Fibroblast of skin of back (primary cell): ENCODE measurements at places on chromosomes 7 and 10.

DNA sequence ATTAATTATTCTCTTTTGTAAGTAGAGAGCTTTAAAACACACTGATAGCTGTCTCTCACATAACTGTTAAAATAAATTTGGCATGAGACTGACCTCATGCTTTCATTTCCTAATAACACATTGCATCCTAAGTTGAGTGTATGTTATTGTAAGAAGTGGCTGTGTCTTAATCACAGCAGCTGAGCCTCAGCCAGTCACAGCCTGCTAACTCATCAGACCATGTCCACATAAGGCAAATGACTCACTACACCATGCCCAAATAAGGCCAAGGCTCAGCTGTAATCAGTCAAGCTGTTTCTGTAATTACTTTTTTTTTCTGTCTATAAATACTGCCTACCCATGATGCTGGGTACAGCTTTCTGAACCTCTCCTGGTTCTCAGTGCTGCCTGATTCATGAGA is 860.9 kb downstream of the XPNPEP1 start:
- DNase-seq: peak; percentile 14

DNA sequence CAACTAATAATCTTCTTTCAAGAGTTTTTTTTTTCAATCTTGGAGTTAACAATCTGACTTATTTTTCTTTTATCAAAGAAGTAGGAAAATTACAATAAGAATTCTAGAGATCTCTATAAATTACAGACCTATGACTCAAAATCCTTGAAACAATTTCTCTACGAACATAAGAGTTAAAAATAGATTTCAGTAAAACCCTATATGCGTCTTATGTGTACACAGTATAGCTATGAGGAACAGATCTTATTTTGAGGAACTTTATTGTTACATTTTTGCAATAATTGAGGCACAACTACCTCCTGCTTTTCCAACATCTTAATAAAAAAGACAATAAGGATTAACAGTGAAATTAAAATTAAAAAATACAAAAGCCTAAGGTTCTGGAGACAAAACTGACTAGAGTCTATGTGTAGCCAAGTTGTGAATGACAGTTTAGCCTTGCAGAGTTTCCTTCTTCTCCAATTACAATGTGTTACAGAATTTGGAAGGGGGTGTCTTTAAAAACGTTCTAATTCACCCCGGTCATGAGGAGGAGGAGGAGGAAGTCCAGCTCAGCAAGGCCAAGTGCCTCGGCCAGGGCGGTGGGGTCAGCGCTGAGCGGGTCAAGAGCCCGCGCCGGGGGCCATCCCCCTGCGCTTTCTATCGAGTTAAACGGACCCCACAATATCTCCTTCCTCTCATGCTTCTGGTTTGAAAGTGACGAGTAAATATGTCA is 40.5 kb downstream of the AMZ1 start:
- DNase-seq: peak; percentile 64

DNA sequence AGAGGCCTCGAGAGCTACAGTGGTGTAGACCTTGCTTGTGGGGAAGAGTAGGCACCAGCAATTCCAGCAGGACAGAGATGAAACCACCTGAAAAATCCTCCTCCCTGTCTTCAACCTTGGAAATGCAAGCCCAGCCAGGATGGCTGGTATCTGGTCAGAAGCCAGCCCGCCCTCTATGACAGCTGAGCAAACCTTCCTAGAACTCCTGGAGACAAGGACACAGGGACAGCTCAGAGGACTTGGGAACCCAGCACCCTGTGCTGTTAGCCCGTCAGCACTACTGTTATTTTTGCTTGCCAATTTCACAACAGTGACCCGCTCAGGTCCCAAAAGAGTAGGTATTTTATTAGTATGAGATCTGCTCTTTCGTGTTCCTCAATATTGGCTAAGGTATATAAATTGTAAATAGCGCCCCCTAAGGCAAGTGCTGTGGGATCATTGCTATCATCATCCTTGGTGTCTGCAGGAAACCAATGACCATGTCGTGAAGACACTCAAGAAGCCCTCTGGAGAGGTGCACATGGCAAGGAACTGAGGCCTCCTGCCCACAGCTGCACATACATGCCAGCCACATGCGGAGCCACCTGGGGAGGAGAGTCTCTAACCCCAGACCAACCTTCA is 156.5 kb upstream of the CHST15 start:
- no peak for DNase-seq

GRCh38 chr7:75872073-75872782 is 6.6 kb upstream of the RHBDD2 start:
- peak; percentile 44 for DNase-seq

DNA sequence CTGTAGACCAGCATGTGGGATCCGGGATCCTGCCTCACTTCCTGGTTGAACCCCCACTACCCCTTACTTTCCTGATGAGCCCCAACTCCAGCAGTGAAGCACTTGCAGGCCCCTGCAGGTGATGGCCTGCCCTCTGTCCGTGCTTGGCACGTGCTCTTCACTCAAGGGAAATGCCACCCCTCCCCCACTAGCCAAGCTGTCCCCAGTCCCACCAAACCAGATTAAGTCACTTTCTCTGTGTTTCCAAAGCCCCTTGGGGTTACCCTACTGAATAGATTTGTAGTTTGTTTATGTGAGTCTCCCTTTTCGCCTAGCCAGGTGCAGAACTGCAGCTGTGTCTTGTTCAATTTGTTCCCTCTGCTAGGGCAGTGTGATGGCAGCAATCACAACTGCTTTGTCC is 121.7 kb downstream of the WDFY4 start:
- no peak for DNase-seq

- no peak for DNase-seq
Measured at GRCh38 chr7:111049971-111050680, 40.8 kb upstream of the LRRN3 start.

DNA sequence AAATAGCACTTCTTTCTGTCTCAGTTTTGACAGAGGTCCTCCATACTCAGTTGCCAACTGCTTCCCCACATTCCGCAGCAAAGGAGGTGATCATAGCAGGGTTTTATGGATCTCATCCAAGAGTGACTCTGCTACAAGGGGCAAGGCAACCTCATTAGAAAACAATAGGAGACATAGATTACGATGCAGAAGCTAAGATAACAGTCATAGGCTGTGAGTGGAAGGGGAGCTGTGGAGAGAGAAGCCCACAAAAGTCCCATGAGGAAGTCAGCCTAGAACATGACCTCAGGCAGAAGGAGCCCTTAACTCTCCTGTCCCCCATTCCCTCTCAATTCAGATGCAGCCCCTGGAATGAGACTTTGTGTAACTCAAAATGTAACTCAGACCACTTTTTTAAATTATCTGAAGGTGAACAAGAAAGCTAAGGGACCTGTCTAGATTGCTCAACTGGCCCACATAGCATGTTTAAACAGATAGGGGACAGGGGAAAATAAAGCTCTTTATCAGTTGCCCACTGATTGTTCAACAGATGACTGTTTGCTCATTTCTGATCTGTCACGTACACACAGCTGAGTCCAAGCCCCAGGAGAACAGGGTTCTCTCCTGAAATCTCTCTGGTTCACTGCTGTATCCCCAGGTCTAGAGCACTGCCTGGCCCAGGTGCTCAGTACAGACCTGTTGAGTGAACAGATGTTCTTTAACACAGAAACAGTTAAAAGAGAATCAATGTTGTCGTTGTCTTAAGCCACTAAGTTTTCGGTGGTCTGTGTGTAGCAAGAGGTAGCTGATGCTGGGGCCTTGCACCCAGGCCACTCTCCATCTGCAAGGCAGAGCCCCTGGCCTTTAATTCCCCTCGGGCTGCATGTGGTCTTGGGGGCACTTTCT is 1.5 kb upstream of the NCOA4 start:
- DNase-seq: no peak

DNA sequence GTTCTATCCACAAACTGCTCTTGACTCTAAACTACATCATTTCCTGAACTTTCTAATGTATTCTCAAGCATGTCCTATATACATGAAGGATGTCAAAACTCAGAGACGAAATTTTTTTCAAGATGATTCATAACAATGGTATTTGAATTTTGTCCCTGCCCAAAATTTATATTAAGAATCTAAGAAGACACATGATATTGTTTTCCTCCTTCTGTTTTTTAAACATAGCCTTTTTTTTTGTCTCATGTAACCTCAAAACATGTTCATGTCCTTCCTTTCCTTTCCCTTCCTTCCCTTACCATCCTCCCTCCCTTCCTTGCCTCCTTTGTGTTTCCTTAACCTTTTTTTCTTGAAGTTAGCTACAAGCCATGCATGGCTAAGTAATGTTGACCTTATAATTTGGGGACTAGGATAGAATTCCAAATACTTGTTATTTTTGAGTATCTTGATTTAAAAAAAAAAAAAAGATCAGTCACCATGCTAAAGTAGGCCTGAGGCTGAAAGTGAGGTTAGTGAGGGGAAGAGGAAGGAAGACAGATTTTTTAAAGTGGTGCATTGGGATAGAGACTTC is 163.0 kb downstream of the SUGCT start:
- peak; percentile 90 for DNase-seq

GRCh38 chr10:59319854-59320253 is 42.5 kb downstream of the FAM13C start:
- no peak for DNase-seq

DNA sequence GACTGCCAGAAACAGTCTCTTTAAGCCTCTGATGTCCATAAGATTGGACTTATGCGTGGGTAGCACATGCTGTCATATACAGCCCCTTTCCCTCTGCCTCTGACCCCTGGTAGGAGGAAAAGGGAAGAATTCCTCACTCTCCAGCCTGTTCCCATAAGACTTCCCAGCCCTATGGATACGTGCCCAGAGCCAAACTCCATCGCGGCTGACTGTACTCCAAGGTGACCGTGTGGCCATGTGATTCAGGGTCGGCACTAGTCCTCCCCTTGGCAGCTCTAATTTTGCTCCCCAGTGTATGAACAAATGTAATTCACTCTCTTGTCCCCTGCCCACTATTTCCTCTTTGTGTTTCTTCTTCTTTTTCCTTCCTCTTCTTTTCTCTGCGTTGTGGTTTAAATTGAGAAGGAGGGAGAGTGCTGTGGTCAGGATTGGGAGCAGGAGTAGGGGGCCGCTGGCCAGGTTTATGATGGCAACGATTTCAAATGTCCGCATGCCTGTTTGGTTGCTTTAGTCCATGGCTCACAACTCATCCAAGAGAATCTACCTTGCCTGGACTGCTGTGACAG is 43.8 kb downstream of the PRLHR start:
- DNase-seq: no peak

GRCh38 chr7:139687980-139688632 is 89.7 kb downstream of the HIPK2 start:
- peak; percentile 67 for DNase-seq

- DNase-seq: no peak
Measured at GRCh38 chr10:49275896-49276295, 23.1 kb upstream of the C10orf71 start.

- no peak for DNase-seq
Measured at GRCh38 chr7:17071866-17072265, 190.1 kb upstream of the AGR3 start.

- no peak for DNase-seq
Measured at GRCh38 chr10:125096371-125096770, 64.0 kb downstream of the CTBP2 start.

- peak; percentile 93 for DNase-seq
Measured at GRCh38 chr7:140696024-140696679, 356 bp upstream of the NDUFB2 start.

- DNase-seq: peak; percentile 72
Measured at GRCh38 chr7:39592586-39592985, 26.4 kb downstream of the YAE1 start.

DNA sequence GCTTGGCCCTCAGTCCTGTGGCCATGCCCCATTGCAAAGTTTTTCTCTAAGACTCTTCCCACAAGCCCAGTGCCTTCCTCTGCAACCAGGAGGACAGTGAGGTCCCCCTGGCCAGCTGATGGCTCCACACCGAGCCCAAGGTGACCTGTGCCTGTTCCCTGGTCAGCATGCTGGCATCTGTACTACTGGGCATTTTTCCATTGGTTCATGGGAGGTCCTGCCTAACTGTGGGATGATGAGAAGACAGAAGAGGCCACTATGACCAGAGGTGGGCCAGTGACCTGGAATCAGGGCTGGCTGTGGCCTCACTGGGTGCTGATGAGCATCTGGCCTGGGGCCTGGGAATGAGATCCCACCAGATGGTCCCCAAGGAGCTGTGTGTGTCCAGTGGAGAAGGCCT is 20.2 kb downstream of the CALML3 start:
- no peak for DNase-seq

DNA sequence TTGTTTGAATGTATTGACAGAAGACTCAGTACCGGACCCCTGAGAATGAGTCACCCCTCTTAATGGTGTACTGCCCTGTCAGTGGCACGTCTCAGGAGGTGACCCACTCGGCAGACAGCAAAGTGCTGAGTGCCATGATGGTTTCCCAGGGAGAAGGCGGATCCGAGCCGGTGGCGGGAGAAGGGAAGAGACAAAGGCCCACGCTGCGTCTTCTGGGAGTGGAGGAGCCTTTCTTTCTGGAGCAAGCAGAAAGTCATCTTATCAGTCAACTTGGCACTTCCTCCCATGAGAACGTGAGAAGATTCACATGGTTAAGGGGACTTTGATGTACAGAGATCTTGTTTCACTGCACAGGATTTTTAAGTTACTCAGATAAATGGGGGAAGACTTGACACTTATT is 14.6 kb upstream of the PPP2R2D start:
- DNase-seq: no peak

DNA sequence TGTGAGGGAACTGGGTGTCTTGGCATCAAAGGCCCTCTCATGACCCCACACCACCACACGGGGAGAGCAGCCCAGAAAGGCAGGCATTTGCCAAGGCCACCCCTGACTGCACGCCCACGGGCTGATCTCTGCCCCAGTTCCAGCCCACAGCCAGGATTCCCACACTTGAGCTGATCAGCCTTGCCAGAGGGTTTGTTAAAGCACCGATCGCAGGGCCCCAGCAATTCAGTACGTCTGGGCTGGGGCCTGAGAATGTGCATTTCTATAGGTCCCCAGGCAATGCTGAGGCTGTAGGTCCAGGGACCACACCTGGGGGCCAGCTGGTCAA is 103.9 kb downstream of the TNS3 start:
- DNase-seq: no peak

DNA sequence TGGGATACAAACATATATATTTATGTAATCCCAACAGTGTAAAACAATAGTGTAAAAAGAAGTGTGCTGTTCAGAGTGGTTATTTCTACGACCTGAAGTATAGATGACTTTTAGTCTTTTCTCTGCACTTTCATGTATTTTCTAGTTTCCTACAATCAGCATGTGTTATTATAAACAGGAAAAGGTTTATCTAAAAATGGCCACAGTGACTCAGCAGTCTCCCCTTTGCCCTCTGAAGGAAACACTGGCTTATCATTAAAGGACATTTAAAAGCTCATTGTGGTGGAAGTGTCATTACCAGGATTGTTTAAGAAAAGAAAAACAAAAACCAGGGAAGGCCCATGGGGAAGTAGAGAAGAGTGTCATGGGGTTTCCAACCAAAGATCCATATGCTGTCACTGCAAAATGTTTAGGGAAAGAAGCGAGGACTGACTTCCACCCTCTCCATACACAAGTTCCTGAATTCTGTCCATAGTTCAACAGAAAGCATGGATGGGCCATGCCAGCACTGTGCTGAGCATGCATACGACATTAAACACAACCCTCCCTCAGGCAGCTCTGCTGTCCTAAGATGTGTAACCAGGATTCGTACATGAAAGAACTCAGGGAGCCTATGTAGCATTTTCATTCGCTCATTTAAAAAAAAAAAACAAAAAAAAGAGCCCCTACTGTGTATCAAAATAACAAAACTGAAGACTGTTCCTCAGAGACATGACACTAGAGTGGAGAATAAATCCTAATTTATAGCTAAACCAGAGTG is 10.2 kb downstream of the CYREN start:
- DNase-seq: peak; percentile 33
